ENCODE measurements at places on chromosomes 11 and 22.
A peak's percentile ranks its signal among the peaks of the same experiment; 100 is the strongest.

DNA sequence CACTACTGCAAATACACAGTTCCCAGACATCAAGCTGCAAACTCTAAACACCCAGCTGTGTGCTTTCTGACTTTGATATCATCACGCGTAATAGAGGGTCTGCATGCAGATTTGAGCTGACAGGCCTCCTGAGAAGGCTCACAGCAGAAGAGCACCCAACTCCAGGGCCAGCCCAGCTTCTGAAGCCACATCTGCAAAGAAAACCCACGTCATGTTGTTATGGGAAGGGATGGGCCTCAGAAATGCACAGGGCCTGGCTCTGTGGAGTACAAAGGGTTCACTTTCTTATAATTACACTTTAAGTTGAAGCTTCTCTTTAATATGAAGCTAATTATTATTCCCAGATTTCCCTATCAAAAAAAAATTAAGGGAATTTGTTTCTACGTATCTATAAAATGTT lies 927.9 kb downstream of the NTM start:
- no peak for DNase-seq

GRCh38 chr11:120798854-120799253 lies 225.0 kb upstream of the TBCEL start:
- no peak for DNase-seq

GRCh38 chr11:85809191-85809590 lies 1.8 kb downstream of the SYTL2 start:
- no peak for DNase-seq

GRCh38 chr11:1928470-1928890 lies 9.0 kb downstream of the TNNT3 start:
- DNase-seq = no peak

GRCh38 chr11:126061707-126062678 lies 673 bp downstream of the CDON start:
- peak; percentile 42 for DNase-seq

DNA sequence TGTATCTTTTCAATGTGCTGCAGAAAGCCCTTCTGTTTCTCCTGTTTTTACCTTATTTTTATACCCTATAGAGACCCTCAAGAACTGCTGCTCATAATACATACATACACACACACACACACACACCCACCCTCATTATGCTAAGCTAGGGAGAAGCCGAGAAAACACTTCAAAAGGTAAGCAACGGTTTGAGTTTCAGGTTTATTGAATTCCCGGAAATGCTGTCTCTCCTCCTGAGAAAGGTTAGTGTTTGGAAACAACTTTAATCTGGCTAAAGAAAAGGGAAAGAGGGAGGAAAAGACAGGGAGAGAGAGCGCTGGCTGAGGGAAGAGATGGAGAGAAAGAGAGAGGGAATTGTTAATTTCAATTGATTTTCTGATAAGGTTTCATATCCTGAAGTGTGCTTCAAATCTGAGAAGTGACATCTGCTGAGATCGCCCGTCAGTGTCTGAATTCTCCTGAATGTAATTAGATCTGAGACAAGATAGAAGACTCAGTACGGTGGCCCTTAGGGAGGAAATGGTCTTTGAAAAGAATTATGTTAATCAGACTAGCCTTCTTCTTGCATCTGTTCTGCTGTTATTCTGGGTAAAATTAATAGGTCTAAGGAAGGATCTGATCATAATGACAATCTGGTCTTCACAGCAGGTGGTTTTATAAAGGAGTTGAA lies 169.1 kb downstream of the NXPE2 start:
- no peak for DNase-seq

DNA sequence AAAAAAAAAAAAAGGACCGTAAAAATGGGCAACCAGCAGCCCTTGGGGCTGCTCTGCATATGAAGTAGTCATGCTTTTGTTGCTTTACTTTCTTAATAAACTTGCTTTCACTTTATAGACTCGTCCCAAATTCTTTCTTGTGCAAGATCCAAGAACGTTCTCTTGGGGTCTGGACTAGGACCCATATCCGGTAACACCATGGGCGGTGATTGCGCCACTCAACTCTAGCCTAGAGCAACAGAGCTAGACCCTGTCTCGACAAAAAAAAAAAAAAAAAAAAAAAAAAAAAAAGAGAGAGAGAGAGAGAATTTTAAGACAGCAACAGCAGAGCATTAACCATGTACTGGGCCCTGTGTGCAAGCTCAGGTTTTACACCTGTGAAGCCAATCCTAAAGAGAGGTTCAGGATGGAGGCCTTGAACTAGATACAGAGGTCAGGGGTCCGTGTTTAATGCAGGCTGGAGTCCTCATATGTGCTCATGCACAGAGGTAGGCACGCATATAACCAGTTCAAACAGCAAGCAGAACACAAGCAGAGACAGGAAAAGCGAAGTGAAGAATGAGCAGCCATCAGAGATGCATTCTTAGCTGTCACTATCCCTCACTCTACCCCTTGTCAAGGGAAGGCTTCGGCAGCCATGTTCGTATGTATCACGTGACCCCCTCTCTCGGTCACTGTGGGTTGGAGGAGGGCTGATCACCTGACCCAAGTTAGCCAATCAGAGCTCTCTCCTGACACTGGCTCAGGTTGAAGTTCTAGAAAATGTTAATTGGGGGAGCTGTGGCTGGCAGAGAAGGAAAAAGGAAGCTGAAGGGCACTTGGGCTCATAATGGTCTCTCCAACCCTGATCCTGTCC lies 16.7 kb upstream of the SYT12 start:
- DNase-seq = no peak

DNA sequence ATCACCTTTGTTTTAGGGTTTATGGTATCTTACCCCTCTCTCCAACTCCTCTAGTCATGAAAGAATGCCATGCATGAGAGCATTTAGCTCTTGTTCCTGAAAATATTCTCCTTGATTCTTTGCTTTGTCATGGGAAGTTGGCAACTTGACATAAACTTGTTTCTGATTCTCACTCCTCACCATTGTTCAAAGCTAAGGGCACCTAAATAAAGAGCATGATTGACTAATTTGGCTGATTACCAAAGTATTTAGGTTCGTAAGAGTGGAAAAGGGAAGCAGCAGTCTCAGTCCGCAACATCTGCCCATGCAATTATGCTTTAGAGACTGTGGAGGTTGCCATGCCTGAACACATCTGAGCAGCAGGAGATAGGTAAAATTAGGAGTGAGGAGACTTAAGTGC lies 26.4 kb downstream of the OR52K1 start:
- no peak for DNase-seq

DNA sequence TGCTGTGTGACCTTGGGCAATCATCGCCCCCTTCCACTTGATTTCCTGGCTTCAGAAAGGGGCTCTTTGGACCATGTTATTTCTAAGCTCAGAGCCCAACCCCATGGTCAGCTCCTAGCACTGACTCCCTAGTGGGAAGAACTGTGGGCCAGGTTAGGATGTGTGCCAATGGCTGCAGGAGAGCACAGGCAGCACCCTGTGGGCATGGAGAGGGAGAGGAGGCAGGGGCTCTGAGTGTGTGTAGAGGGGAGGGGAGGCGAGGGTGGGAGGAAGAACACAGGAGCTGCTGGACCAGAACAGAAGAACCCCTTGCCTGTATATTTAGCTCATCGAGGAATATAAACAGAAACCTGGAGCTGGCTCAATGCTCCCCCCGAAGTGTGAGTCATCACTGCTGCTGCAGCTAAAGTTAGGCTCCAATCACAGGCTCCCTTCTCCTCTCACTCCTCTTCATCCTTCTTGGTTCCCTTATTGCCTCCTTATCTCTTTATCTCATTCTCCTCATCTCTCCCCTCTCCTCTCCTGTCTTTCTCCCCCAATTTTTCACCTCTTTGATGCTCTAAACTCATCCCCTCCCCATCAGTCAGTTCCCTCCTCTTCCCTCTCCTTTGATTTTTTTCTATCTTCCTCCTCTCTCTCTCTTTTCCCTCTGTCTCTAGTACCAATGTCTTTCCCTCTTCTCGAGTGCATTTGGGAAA lies 14.5 kb upstream of the RPS19BP1 start:
- peak; percentile 66 for DNase-seq

DNA sequence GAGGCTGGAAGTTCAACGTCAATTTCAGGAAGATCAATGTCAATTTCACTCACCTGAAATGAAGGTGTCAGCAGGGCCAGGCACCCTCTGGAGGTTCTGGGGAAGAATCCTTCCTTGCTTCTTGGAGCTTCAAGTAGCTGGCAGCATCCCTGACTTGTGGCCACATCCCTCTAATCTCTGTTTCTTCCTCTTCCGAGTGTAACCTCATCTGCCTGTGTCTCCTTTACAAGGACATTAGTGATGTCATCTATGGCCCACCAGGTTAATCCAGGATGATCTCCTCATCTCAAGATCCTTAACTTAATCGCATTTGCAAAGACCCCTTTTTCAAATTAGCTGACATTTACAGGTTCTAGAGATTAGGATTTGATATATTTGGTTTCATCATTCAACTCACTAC lies 240.8 kb upstream of the MTNR1B start:
- DNase-seq = no peak

- no peak for DNase-seq
Observed at GRCh38 chr11:94127638-94128037, 1.0 kb upstream of the PANX1 start.

GRCh38 chr11:74100735-74101134 lies 70.1 kb downstream of the C2CD3 start:
- DNase-seq = no peak

DNA sequence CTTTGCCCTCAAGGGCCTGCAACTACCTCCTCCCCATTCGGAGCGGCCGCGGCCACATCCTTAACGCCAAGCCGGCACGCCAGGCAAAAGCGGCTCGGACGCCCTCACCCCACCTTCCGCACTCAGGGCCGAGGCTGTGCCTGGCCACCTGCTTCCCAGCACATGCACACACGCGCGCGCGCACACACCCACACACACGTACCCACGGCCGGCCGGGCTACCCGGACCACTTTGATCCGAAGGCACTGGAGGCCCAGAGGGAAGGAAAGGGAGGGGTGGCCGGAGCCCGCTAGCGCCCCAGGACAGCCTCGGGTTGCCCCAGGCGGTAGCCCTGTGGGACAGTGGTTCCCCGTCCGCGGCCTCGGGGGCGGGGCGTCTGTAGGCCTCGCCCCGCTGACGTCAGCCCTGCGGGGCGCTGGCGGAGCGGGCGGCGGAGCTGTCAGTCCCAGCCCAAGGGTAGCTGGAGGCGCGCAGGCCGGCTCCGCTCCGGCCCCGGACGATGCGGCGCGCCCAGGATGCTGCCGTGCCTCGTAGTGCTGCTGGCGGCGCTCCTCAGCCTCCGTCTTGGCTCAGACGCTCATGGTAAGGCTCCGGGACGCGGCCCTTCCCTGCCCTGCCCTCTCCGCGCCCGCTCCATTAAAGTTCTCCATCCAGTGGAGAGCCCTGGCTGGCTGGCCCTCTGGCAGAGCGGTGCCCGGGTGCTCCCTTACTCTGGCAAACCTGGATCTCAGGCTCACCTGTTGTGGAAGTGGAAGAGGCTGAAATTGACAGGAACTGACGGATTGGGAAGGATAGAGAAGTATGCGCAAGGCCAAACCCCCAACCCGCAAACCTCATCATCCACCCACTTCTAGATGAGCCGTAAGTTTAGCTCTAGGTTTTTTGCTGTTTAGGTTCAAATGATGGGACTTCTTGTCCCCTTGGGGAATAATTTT lies at the start of gene IL10RA:
Gene IL10RA (plus strand): TSS at position 442 of the 935 bp plus-strand sequence. CDS start 74 bp downstream, at position 516.
- peak; percentile 89 for DNase-seq

- peak; percentile 64 for DNase-seq
Observed at GRCh38 chr11:123137431-123138224, 57.4 kb downstream of the CLMP start.

DNA sequence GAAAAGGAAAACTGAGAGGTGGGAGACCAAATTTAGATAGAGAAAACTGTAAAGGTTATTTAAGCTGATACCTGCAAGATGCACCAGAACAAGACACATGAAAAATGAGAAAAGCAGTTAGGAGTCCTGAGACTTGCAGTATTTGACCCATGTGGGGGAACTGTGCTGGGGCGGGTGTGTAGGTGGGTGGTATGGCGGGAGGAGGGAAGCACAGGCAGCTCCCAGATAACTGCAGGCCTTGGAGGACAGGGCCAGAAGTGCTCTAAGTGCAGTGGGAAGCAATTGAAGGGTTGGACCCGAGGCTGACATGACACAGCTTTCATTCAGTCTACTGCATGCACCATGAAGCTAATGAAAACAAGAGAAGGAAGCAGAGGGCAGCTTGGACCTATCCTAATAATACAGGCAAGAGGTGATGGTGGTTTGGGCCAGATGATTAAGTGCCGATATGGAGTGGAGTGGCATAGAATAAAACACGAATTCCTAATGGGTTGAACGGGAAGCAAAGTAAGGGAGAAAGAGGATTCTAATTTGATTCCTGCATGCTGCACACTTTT lies 48.0 kb upstream of the ANO3 start:
- no peak for DNase-seq

DNA sequence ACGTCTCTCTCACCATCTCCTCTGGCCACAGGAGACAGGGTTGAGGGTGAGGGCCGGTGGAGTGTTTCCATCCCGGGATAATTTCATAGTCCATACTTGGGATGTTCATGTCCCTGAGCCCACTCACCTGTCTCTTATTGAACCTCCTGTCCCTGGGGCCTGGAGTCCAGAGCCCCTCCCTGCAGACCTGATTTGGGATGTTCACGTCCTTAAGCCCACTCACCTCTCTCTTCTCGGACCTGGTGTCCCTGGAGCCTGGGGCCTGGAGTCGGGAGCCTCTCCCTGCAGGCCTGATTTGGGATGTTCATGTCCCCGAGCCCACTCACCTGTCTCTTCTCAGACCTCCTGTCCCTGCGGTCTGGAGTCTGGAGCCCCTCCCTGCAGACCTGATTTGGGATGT lies 868.2 kb downstream of the BRD1 start:
- no peak for DNase-seq

DNA sequence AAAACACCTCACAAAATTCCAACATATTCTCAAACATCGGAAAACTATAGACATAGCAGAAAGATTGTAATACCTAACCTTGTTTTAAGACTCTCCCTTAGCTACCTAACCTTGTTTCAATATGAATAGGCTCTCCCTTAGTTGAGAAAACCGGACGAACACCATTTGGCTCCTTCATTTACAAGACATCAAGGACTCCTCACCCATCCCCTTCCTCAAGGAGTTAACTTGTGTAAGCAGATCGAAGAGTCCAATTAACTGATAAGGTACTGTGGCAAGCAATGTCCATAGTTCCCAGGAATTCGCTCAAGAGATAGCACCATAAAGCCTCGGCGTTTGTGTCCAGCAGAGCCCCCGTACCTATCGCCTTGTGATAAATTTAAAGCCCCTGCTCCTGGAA lies 4.6 kb upstream of the ACRV1 start:
- no peak for DNase-seq

GRCh38 chr11:66142370-66143263 lies 72.5 kb downstream of the PACS1 start:
- DNase-seq = no peak

DNA sequence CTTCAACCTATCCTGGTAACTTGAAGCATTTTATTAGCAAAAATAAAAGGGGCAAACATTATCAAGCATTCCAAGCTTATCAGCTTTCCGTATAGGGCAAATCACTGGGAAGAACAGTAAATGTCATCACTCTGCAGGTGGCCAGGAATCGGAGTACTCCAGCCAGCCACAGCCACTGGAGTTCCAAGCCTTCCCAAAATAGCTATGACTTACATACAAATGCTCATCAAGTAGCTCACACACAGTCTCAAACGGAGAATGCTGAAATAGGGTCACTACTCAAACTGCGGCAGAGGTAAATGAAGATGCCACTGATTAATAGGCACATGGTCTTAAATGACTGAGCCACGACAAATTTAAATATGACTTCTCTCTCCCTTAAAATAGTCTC lies 2.1 kb downstream of the USP28 start:
- no peak for DNase-seq

All from Ammon's horn (tissue), 1 donor.